ENCODE measurements at places on chromosomes 6 and 20.

DNA sequence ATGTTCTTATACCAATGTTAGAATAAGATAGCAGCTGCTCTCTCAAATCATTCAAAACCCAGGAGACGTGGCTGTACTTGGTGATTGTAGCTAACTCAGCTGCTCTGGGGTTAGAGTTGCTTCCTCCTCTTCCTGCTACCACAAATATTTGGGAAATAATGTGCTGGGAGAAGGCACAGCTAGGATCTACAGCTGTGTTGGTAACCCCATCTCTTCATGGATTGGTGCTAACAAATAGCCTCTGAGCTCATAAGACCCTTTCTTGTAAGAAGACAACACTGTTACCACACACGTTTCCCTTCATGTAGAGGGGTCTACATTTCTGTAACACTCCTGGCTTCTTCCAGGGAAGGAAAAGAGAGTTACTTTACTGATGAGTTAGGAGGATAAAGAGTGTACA, 911.0 kb upstream of the CITED2 start:
- DNase-seq = no peak

DNA sequence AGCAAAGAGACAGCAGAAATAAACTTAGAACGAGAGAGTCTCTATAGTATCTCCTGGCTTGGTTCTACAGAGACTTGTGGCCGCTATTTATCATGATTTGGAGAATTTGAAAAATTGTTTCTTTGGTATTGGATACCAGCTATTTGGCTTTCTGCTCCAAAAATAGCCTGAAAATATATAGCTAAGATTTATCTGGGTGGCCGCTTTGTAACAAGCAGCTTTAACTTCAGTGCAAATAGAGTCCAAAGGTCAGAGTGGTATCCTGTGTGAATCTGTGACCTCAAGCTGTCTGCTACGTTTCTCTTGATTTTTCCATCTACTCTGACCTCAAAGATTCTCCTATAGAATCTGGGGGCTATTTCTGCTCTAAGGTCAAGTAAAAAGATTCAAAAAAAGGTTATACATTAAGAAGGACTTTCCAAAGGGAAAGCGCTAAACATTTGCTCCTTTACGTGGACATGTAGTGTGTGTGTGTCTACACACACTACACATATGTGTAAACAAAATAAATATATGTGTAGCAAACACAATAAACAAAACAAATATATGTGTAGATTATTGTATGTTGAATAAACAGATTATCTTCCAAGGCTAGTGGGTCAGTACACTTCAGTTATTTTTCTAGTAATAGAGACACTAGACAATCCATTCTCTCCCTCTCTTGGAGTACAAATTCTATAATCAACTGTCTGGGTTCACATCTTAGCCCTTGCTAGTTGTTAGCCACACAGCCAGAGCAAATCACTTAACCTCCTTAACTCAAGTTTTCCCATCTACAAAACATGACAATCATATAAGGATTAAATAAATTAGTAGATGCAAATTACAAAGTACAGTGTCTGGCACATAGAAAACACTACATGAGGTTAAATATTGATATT, 40.8 kb downstream of the CHD6 start:
- DNase-seq = no peak

- DNase-seq = no peak
Observed at GRCh38 chr6:132746048-132746447, 11.7 kb downstream of the VNN2 start.

DNA sequence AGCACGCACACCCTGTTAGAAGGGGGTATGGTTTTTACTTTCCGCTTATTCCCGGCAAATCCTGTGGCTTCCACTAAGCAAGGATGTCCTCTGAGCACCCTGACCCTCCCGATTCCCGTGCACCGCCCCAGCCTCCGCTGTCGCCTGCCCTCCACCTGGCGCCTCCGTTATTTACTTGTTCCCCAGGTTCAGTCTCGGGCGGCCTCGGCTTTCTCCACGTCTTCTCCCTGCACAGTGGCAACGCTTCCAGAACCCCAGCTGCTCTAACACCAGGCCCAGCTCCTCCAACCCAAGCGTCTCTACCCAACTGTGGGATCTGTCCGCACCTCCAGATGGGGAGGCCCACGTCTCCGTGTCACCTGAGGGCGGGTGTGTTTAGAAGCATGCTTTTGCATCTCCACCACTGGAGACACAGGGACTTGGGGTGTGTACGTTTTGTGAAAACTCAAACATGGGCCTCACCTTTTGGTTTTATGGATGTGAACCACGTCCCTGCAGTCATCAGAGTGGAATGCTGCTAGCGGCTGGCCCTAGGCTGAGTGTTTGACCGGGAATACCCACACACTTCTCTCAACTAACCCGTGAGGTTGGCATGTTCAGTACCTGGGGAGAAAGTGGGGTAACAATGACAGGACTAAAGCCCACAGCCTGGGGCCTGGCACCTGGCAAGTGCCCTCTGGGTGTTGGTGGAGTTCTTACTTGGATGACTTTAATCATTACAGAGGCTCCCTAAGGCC, 79.9 kb downstream of the THBS2 start:
- DNase-seq = no peak

DNA sequence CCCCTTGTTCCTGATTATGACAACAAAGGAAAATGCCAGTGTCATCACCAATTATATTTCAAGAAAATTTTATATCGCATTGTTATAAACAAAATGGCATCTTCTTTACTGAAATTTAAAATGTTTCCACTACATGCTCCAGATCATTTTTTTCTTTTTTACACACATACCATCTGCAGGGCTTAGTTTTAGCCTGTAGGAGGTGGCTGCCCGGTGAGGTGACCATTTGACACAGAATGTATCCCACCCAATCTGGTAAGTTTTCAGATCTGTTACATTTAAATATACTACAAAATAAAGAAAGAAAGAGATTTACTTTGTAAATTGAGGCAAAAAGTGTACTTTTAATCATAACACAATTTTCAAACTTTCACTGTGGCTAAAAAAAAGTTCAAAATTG, 81.8 kb downstream of the COL12A1 start:
- no peak for DNase-seq

GRCh38 chr6:169109411-169110220, 144.0 kb downstream of the THBS2 start:
- no peak for DNase-seq

Measured in stimulated activated CD4-positive, alpha-beta T cell treated with anti-CD3 and anti-CD28 coated beads, Interleukin-1b, Interleukin-23, amount 100 ng/mL, for 4 hours (primary cell).